WTC11 (cell line): ENCODE measurements at places on chromosomes 3 and 15. TPM values are rescaled to one million over a fixed set of nuclear protein-coding genes. Genes with fewer than 3 reads are reported as not detected.

DNA sequence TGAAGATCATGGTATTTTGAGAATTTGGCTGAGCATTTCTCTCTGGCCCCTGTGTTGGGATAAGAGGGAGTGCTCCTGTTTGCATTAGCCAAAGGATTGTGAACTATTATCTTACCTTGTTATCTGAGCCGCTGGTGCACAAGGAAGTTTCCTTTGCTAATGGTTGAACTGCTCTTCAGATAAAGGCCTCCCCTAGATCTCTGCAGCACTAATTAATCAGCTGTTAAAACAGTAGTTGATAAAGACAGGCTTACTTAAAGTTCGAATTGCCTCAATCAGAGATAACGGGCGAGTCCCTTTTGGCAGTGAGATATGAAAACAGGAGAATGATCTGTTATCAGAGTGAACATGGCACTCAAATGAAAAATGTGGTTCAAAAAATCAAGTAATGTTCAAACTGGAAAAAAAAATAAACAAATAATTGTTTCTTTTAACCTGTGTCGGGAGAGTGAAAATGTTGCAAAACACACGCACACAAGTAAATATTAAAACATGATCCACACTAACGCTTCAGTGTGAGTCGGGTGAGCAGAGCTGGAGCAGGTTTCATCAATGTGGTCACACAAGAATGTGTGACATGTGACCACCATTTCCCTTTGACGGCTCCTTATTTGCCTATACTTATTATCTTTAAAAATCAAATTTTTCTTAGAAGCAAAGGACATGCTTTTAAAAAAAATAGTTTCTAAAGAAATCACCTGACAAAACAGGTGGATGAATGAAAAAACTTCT lies 469.1 kb downstream of the SOX2 start:
- no peak for DNase-seq

C15orf61 gene
- total RNA-seq: 2.6 to 3.3 TPM (median 2.9 TPM) in 3 replicates

- DNase-seq: no peak
These were observed 617.1 kb downstream of the NTRK3 start for GRCh38 chr15:87639305-87640011.

- no peak for DNase-seq
These were observed 98.3 kb downstream of the MEX3B start for GRCh38 chr15:81947548-81947947.

BFSP2 gene
- total RNA-seq: 0.44 TPM in 1 of 3 replicates, not detected in the others

DNA sequence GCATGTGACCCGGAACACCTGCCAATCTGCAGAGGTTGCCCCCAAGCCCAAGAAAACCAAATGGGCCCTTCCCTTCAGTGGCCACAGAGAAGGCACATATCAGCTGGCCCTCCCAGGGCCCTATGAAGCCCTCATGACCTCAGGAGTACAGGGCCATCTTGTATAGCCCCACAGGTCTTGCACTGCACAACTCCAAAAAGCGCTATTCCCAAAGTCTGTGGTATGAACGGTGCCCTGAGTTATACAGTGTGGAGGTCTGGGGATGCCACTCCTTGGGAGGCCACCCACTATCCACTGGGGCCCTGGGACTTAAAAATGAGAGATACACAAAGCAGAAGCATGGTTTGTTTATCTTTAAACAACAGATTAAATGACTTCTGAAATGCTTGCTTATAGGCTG lies 61.5 kb downstream of the CAPN7 start:
- no peak for DNase-seq
